Kidney capillary endothelial cell (primary cell): ENCODE measurements at places on chromosomes 4 and X.

DNA sequence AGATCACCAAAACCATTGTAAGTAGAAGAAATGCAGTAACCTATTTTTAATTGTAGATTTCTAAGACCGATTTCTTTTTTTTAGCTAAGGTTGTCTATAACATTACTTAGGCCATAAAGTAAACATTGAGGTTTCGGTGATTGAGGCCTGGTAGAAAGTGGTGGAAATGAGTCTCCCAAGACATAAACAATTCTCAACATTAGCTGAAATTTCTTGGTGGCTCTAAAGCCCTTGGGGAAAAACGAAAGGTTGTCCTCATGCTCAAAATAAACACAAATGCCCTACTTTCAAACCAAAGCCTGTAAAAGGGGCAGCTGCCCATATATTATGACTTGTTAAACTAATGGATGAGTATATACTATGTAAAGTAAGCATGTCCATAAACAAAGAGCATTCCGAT lies 98.8 kb downstream of the SCFD2 start:
- DNase-seq: no peak

GRCh38 chr4:154184238-154184637 lies 307.4 kb downstream of the DCHS2 start:
- DNase-seq: no peak

- no peak for DNase-seq
Measured at GRCh38 chr4:185480016-185480732, 8.6 kb upstream of the CCDC110 start.

- no peak for DNase-seq
Measured at GRCh38 chr4:115158296-115158695, 44.9 kb upstream of the NDST4 start.

DNA sequence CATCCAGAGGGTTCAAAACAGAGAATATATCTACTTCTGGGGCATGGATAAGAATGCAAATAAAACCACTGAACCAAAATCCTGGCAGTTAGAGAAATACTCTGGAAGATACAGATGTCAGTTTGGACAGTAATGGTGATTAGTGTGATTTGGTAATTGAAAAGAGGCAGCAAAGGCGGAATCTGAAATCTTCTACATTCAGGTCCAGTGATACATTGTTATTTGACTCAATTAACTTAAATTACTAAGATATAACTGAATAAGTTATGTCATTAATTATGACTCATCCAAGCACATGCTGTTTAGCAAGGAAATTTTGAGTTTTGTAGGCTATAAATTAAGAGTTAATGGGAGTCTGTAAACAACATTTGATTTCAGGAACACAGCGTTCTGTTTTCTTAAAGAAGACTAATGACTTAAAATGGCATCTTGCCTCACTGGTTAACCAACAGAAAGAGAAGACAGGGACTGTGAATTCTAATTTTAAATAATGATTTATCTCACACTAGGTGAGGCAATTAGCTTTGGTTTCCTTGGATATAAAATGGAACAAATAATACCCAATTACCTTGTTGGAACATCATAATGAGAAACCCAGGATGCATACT lies 937.1 kb downstream of the PDHA2 start:
- DNase-seq: no peak

DNA sequence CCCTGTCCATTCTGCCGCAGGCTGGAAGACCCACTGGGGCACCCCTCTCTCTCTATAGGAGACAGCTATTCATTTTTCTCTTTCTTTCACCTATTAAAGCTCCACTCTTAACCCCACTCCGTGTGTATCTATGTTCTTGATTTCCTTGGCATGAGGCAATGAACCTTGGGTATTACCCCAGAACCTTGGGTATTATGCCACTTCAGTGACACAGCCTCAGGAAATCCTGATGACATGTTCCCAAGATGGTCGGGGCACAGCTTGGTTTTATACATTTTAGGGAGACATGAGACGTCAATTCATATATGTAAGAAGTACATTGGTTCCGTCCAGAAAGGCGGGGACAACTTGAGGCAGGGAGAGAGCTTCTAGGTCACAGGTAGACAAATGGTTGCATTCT lies 13.4 kb downstream of the HTT-AS start:
- DNase-seq: no peak

GRCh38 chrX:56729152-56729850 lies at the start of gene NBDY:
NBDY (plus strand) TSS chrX:56729243; CDS start chrX:56729354, 111 bp downstream.
- DNase-seq: no peak

- DNase-seq: no peak
Measured at GRCh38 chrX:21798677-21799219, 40.7 kb upstream of the MBTPS2 start.

DNA sequence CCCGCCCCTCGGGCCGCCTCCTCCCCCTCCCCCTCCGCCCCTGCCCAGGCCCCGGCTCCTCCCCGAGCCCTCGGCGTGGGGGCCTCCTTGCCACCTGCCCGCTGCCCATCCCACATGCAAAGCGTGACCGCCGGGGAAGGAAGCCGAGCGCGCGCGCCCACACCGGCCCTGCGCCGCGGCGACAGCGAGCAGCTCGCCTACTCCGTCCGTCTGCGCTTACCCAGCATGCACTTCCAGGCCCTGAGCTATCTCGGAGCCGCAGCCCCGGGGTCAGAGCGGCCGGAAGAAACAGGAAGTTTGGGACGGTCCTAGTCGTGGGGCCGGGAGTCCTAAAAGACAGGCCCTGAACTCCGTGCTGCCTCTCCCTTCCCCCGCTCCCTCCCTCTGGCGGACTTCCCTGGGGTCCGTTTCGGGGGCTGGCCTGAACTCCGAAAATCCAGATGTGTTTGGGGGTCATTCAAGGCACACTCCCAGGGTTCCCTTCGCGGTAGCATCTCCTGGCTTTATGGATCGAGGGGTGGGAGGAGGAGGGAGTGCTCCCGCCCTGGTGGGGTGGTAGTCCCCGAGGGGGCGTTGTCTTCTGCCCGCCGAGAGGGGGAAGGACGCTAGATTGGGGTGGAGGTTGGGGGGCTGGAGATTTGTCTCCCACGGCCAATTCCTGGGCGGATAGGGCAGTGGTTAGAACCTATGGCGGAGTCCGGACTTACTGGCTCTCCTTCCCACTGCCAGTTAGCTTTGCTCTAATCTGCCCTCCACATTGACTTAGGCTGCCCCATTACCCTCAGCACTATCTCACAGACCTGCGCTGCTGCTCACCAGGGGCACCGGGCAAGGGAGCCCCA lies 25.0 kb upstream of the BCORL1 start:
- DNase-seq: no peak

- no peak for DNase-seq
Measured at GRCh38 chr4:54063737-54064316, 578 bp downstream of the CHIC2 start.

- peak; percentile 99 for DNase-seq
Measured at GRCh38 chr4:73704314-73705055, 35.9 kb upstream of the CXCL8 start.

GRCh38 chr4:522438-522837 lies 23.4 kb downstream of the PIGG start:
- no peak for DNase-seq

DNA sequence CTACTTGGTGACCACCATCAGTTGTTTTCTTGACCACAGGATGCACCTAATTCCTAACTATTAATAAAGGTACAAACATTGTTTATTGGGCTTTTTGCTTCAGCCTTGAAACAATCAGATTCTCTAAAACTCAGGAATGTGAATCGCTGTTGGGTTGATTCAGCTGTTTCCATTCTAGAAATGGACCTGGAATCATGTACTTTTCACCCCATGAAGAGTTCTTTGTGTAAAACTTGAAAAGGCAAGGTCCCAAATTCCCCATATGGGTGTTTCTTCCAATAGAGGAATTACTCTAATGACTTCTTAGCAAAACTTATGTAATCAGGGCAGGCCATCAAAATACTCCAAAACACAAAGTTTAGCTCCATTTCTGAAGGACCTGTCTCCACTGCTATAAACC lies 7.4 kb downstream of the AFAP1 start:
- DNase-seq: no peak

GRCh38 chr4:128241425-128241913 lies 46.1 kb downstream of the PGRMC2 start:
- no peak for DNase-seq

DNA sequence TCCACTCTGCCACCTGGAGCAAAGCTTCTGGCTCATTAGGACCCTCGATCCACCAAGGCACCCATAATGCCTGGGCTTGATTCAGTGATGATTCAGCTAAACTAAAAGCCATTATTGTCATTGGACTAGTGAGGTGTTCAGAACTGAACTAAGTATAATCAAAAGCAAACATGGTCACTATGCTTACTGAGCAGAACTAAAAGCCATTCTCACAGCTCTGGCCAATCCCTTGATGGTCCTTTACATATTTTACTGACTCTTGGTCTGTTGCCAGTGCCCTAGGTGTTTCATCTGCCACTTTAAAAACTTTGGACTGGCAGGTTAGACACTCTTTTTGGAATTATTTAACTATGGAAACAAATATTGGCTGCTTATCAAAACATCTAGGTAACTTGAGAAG lies 703.5 kb downstream of the FAT4 start:
- no peak for DNase-seq

DNA sequence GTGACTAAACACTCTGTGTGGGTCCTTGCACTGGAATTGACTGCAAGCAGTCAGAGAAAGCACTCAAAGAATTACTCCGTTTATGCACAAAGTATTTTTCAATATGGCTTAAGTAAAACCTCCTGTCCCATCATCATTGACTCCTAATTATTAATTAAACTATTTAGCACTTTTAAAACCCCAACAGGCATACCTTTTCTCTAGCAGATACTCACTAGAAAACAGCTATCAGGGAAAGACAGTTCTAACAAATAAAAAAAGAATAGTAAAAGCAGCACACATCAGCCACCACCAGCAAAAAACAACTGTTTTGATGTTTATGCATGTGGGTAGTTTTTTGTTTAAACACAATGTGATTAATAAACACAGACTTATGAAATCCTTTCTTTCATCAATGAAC lies 66.2 kb upstream of the GYPA start:
- no peak for DNase-seq

- no peak for DNase-seq
Measured at GRCh38 chr4:171629737-171630136, 183.5 kb upstream of the GALNTL6 start.

- peak; percentile 50 for DNase-seq
Measured at GRCh38 chr4:7655511-7656243, 220.9 kb upstream of the PSAPL1 start.

GRCh38 chr4:138507522-138507921 lies 265.4 kb upstream of the SLC7A11 start:
- no peak for DNase-seq

DNA sequence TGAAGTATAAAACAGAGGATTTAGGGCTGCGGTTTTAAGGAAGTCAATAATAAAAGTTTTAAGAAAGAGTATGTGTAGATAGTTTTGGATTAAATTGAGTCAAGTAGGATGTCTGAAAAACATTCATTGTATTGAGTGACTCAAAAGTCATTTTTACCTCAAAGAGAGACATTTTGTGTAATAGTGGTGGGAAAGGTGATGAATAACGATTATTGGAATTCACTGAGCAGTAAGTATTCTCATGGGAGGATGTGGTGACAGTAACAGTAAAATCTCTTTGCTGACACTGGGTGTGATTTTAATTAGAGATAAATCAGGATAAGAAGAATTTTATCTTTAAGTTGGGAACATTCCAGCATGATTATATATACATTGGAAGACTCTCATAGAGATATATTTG lies 233.6 kb downstream of the PDHA2 start:
- no peak for DNase-seq

DNA sequence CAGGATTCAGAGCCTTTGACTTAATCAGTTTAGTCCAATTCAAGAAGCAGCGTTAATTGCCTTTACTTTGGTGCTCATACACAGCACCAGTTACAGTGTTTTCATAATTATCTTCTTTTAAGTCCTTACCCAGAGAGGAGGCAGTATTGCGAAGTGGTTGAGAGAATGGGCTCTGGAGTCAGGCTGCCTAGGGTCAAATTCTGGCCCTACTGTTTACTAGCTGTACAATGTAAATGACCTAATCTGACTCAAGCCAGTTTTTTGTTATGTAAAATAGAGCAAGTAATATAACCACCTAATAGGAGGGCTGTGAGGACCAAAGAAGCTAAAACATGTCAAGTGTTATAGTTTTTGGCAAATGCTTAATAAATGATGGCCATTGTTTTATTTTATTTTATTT lies 27.6 kb downstream of the WDR44 start:
- no peak for DNase-seq

DNA sequence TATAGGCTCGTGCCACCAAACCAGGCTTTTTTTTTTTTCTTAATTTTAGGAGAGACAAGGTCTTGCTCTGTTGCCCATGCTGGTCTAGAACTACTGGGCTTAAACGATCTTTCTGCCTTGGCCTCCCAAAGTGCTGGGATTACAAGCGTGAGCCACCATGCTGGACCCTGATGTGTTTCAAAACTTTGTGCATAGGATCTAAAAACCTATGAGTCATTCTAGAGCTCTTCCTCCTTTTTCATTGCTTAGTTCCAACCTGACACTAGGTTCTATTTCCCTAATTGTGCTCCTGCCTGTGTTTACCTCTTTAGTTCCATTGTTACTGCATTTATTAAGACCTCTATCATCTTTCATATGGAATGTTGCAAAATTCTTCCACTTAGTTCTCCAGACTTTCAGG lies 57.3 kb downstream of the HPGD start:
- DNase-seq: no peak

- DNase-seq: no peak
Measured at GRCh38 chr4:21181716-21182115, 481.5 kb downstream of the PACRGL start.

GRCh38 chr4:113587640-113588275 lies 173.8 kb downstream of the CAMK2D start:
- DNase-seq: no peak

DNA sequence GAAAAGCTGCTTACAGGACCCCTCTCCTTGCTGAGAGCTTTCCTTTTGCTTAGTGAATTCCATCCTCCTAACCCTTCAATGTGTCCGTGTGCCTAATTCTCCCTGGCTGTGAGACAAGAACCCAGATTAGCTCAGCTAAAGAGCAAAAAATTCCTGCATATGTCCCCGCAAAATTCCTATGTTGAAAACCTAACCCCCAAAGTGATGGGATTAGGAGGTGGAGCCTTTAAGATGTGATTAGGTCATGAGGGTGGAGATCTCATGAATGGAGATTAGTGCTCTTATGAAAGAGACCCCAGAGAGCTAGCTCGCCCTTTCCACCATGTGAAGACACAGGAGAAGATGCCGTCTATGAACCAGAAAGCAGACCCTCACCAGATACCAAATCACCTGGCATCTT lies 503.0 kb upstream of the DIAPH2 start:
- DNase-seq: no peak

- no peak for DNase-seq
Measured at GRCh38 chrX:144612076-144612475, 635.2 kb upstream of the SPANXN1 start.

DNA sequence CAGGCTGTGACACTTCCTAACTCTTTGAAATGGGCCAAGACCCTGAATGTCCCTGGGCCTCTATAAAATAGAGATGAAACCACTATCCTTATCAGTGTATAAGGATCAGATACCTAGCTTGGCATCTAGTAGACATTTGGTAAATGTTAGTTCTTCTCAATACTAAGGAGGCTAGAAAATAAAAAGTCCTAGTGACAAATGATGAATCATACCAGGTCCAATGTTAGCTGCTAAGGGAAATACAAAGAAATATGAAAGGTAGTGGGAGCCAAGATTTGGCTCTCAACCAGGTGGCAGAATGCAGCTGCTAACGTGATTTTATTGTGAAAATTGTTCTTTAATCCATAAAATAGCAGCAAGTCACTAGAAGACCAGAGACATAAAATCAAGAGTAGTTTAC lies 19.8 kb upstream of the PPARGC1A start:
- DNase-seq: no peak
